NCI-H1436 (cell line): ENCODE measurements at places on chromosomes 2 and 18.

- DNase-seq = no peak
Observed at GRCh38 chr2:181648478-181649155, 8.3 kb downstream of the CERKL start.

DNA sequence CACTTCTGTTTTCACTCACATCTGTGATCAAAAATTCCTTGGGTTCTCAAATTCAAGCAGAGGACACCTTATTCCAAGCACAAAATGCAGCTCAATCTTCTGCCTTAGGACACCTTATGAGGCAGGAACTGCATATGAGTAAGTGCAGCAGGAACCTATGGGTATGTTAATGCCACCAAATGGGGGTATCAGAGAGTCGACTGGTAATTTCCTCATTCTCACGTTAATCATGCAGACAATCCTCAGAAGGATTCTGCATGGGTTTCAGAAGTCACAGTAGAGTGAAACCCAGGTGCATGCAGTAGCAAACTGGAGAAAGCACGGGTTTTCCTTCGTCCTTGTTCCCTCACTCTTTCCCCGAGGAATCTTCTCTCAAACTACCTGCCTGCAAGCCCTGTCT lies 452.8 kb downstream of the CBLN2 start:
- DNase-seq = no peak

GRCh38 chr2:127893494-127893893 lies 7.7 kb upstream of the AMMECR1L start:
- DNase-seq = no peak

DNA sequence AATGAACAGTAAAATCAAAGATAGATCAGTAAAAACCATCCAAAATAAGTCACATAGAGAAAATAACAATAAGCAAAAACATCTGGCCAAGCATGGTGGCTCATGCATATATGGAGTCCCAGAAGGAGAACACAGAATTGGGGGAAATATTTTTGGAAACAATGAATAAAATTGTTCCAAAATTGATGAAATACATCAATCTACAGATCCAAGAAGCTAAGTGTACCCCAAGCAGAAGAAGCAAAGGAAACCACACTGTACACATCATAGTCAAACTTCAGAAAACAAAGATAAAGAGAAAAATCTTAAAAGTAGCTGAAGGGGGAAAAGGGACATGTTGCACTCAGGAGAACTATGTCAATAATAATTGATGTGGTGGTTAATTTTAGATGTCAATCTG lies 80.4 kb upstream of the RMP24 start:
- no peak for DNase-seq

DNA sequence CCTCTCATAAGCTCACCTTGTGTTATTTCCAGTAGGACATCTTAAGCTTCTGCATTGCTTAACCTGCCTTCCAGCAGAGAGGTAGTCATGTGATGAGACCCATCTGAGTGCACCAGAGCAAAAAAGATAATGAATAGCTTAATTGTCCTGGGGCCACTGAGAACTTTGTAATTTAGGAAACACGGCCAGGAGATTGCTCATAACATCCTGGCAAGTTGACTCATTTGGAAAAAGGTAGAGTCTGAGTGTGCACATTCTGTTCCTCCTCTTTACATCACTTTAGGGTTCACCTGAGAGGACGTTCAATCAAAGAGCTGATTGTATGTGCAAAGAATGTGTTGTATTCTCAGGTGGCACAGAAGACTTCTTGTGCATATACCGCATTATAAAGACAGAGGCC lies 830.2 kb upstream of the SOX11 start:
- DNase-seq = no peak

GRCh38 chr2:221137385-221137784 lies 434.7 kb downstream of the EPHA4 start:
- DNase-seq = no peak

DNA sequence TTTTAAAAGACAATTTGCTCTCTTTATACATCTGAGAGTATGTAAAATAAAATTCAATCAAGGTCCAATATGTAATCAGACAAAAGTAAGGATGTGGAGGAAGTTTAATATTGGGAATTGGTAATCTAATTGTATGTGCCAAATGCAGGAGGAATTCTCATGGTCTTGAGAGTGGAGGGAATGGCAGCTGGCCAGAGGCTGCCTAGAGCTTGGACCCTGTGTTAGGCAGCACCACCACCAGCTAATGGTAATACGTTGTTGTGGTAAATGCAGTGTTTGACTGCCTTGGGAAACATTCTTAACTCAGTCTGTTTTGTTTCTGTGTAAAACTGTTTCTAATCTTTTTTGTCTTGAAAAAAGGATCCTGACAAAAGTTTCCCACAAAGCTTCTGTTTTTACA lies 30.0 kb downstream of the GALNT1 start:
- DNase-seq = no peak

- DNase-seq = no peak
Observed at GRCh38 chr2:213001297-213001910, 150.0 kb downstream of the IKZF2 start.

- DNase-seq = no peak
Observed at GRCh38 chr18:26574958-26575864, 26.9 kb upstream of the KCTD1 start.

DNA sequence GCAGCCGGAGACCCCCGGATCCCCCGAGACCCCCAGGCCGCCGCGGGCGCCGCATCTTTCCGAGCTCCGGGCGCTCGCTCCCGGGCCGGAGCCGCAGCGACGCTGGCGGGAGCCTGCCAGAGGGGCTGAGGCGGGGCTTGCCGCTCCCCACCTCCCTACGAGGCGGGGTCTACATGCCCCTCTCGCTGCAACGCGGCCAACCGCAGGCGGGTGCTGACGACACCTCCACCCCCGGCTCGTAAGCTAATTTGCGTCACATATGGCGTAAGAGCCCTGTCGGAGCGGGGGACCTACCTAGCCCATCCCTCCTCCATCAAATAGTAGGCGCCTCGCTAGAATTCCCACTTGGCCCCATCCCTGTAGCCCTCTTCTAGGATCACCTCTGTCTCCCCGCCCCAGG lies at the start of gene PTPRN:
Gene PTPRN, minus strand, starts transcription at position 124 of the 400 bp plus-strand sequence. Its CDS starts 69 bp downstream, at position 55.
- DNase-seq = peak; percentile 88

DNA sequence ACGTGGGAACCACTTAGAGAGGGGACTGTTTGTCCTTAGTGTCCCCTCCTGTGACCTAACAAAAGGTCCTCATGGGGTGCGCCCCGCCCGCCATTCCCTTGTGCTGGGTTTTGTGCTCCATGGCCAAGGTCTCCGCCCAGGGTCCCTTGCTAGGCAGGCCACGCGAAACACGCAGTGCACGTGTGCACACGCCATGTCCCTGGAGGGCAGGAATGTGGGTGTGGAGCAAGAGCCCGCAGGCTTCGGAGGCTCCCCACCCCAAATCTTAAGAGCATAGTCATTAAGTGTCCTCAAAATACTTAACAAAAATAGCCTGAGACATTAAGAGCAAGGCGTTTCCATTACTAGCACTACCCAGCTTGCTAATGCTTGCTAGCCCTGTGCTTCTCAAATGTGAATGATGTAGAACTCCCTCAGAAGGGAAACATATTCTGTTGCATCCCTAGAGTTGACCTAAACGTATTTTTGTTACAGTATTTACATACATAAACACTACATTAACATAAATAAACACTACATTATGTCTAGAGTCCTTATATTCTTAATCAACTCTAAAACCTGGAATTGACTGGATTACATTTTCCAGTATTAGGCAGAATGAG lies 117.6 kb upstream of the APCDD1 start:
- no peak for DNase-seq

DNA sequence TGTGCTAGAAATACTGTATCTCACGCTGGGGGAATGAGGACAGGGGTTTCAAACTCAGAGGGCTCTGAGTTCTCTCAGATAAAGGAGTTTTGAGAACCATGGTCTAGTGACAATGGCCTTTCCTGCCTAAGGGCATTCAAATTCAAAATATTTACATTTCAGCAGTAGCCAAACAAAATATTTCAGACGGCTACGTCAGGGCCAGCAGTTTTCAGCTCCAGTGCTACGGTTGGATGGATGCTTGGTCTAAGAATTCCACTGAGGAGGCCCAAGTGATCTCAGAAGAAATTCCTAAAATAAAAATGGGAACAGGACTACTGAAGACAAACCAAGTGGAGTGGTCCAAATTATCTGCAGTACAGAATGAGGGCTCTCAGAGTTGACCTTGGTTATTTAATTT lies 41.1 kb upstream of the SCG2 start:
- no peak for DNase-seq

GRCh38 chr2:191149391-191149790 lies 1.4 kb downstream of the STAT4 start:
- no peak for DNase-seq

DNA sequence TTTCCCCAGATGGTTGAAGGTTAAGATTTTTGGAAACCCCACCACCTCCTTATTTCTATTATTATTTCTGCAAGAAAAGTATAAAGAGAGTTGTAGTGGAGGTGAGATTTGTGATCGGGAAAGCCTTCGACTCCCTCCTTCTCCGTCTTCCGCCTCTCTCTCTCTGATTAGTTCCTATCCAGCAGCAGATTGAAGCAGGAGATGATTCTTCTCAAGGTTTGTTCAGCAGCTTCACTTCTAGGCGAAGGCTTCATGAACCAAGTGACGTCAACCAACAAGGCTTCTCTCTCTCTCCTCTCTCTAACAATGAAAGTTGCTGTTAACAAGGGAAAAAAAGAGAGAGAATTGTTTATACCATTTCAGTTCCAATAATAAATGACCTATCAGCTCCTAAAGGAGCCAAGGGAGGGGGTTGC lies at the start of gene BAZ2B:
Gene BAZ2B, minus strand, starts transcription at position 263 of the 416 bp plus-strand sequence. CDS start 137,829 bp downstream, outside the sequence.
- DNase-seq = peak; percentile 43

DNA sequence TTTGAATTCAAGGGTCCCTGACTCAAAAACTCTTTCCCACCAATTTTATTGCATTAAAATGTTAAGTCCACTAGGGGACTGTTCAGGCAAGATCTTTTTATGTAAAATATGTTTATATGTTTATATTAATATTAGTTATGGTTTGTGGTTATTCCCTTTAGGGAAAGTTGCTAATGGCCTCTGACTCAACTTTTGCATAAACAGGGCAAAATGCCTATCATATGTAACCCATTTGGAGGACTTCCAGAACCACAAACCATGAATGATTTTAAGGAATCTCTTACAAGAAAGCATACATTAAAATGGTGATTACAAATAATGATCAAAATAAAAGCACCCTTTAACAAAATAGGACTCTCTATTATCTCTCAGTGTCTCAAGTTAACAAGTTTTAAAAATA lies 1484.5 kb upstream of the ZEB2 start:
- no peak for DNase-seq

GRCh38 chr2:46239175-46239846 lies 57.9 kb upstream of the EPAS1 start:
- no peak for DNase-seq

- DNase-seq = no peak
Observed at GRCh38 chr2:48965204-48965603, 189.1 kb downstream of the FSHR start.

DNA sequence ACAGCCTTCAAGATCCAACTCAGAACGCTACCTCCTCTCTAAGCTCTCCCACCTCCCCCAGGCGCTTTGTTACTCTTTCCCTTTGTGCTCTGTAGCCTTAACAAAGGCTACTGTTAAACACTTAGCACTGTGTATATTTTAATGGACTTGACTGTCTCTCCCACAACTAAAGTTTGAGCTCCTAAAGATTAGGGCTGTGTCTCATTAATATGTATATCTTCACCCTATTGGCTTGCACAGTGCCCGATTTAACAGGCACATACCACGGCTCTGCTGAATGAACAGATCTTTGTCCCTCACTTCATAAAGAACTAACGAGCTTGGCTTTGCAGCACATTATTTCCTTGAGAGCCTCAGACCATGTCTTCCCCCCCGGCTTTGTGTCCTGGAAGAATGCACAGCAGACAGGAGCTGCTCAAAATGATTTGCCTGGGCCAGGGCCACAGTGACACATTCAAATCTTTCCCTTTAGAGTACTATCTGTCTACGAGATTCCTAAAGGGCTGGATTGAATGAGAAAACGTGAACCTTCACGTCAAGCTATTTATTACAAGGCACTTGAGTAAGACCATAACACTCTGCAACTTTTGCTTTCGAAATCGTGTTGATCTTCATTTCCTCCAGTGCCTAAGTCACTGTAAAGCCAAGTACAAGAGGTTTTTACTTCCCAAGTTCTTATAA lies 22.1 kb downstream of the ABHD3 start:
- no peak for DNase-seq

DNA sequence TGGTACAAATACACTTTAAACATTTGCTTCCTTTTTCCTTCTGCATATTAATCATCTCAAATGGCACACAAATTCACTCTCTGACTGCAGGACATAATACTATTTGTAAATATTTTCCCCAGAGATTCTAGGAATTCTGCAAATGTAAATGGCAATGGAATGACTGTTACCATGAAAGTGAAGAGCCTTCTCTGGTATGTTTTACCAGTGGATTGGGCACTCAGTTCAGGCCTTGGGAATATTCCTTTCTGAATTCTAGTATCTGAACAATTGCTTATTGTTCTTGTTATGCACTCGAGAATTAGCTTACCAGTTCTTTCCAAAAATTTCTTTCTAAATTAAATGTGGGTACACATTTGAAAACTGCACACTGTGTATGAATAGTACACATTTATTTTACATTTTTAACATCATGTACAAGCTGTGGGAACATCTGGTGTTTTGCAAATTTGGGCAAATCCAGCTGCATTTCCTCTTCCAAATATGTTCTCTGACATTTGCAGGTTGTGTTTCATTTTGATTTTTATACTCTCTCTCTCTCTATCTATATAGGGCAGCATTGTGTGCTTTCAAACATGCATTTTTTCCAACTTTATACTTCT lies 289.1 kb downstream of the NBAS start:
- DNase-seq = no peak

DNA sequence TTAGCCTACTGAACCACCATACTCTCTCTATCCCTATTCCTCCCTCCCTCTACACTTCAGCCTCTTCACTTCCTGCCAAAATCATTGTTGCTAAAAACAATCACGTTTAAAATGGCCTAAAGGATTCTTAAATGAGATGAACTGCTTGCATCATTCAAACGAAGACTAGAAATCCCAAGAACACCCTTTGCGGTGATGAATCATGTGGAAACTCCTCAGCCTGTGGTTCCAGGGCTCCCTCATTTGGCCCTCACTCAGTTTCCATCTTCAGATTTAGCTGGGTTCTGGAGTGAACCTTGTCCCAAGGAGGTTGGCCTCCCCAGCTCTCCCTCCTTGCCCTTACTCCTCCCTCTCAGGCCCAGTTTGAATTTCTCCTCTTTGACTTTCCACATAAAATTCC lies 125.6 kb upstream of the CDC42EP3 start:
- DNase-seq = no peak

GRCh38 chr18:24219561-24220317 lies 80.9 kb downstream of the CABYR start:
- DNase-seq = no peak

DNA sequence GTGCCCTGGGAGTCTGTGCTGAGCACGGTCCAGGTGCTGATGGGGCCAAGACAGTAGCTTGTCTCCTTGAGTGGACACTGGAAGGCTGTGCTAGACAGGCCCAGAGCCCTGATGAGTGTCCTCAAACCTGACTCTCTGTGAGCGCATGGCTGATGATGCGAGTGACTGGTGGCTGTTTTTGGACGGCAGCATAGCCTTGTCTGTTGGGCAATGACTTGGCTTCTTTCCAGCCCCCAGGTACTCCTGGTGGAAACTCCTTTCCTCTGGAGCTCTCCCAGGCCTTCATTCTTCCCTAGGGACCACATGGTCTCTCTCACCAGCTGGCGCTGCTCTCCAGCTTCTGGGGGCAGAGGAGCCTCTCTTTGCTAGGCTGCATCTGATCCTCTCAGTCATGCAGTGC lies 207.6 kb upstream of the SMIM21 start:
- DNase-seq = no peak
